ENCODE measurements at places on chromosomes 11 and 22. TPM values are rescaled to one million over a fixed set of nuclear protein-coding genes. Genes with fewer than 3 reads are reported as not detected.

Gene OR5A1
- not detected for total RNA-seq

Gene PRR14L
- total RNA-seq: 21.5 TPM

Gene APOA4
- total RNA-seq: not detected

Gene NAALADL1
- 6.4 TPM for total RNA-seq

Gene SELENOM
- total RNA-seq: 67.7 TPM

Gene GRAP2
- 2.8 TPM for total RNA-seq

Gene XKR3
- total RNA-seq: not detected

GRCh38 chr22:47038206-47038835 lies 275.9 kb downstream of the TBC1D22A start:
- no peak for DNase-seq

- DNase-seq: no peak
Observed at GRCh38 chr11:133104009-133104744, 428.1 kb downstream of the OPCML start.

DNA sequence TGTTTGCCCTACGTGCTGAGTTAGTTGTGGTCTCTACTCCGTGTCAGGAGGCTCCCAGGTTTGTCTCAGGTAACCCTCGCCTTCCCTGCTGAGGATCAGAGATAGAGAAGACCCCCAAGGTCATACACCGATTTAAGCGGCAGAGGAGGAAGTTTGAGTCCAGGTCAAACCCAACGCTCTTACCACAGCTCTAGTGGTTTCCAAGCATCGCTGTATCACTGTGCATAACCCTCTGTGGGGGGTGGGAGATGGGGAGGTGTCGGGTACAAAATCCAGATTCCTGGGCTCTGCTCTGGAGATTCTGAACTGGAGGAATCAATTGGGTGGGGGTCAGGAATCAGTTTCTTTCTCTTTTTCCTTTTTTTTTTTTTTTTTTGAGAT lies 627 bp downstream of the DNAJC4 start:
- DNase-seq: no peak

- DNase-seq: peak; percentile 58
Observed at GRCh38 chr11:7251836-7252682, at the start of gene SYT9. TSS of gene SYT9 (plus strand) at chr11:7251904. CDS start at chr11:7252187, 283 bp downstream.

DNA sequence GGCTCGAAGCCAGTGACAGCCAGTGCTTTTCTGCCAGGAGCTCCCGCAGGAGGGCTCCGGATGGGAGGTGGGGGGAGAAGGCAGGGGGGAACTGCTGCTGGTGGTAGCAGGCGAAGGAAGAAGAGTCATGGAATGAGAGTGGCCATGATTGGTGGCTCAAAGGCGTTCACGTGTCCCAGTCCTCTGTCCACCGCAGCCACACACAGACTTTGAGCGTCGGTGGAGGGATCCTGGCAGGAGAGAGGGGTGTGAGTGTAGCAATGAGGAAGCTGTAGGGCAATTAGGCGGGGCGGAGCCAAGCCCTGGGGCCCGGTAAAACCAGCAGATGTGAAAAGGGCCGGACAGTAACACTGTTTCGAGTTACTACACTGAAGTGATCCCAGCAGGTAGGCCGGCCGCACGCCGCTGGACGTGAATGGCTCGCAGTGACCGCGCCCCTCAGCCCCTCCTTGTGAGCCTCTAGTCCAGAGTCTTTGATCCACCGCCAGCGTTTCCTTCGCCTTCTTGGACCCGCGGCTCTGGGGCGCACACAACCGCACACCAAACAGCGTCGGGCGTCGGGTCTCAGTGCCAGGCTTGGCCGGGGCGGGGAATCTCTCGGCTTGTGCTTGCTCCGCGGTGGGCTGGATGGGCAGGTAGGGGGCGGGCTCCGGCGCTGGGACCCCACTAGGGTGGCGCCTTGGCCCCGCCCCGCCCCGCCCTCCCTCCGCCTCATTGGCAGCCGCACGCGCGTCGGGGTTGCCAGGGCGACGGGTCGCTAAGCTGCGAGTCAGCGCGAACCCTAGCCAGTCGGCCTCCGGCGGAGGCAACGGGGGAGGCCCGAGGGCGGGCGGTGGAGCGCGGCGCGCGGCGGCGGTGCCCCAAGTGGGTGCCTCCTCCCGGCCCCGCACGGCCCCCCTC lies at the start of gene LRRC10B:
Gene LRRC10B (plus strand): TSS at position 788 of the 900 bp plus-strand sequence. CDS start 250 bp downstream, outside the sequence.
- peak; percentile 61 for DNase-seq

DNA sequence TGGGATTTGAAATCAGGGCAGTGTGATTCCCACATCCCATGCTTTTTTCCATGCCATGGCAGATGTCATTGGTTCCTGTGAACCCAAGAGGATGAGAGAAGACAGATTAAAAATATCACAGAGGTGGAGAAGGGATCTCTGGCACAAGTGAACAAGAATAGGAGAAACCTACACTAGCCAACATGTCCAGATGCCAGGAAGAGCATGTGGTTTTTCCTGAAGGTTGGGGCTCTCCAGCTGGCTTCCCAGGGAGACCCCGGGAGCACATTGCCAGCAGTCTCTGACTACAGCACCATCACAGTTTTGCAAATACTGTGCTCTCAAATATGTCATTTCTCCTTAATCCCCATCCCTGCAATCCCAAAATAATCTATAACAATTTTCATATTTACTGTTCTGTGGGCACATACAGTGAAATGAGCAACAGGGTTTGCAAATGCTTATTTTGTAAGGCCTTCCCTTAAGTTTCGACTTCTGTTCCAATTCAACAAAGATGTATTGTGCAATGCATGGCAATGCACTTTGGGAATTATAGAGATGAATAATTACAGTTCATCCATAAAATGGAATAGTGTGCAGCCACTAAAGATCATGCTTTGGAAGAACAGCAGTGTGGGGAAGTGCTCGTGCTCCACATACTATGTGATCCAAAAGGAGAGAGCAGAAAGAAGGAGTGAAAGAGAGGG lies 4.8 kb downstream of the ANKK1 start:
- no peak for DNase-seq

DNA sequence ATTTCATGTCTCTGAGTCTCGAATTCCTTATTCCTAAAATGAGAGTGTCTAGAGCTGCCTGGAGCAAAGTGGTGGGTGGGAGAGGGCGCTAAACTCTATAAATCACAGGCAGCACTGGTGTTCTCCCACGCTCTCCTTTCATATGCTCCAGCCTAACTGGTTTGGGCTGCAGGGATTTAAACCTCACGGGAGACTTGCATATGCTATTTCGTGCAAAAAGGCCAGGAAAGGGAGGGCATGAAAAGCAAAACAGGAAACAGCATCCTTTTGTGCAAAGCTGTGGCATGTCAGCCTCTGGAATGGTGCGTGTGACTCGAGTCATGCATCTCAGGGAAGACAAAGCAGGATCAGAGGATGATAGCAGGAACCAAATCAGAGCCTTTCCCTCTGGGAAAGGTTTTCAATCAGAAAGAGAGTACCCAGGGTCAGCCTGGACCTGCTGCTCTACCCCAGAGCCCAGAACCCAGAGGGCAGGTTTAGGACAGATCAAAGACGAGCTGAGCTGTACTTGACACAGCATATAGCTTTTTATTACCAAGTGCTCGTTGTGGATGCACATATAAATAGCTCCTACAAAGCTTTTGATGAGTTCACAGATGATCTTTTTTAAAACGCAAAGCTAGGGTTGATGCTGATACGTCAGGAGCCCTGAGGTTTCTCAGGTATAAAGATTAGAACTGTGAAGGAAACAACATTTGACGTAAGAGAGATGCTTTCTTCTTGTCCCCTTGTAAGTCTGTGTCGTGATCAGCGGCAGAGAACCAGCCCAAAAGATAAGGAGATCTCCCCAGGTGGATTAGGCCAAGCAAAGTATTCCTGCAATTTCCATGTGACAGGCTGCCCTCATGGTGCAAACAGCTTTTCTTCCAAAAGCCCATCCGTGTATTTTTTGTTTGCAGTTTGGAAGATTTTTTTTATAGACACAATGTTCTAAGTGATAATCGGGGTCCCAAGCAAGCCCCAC lies 46.2 kb upstream of the YWHAH start:
- DNase-seq: no peak

DNA sequence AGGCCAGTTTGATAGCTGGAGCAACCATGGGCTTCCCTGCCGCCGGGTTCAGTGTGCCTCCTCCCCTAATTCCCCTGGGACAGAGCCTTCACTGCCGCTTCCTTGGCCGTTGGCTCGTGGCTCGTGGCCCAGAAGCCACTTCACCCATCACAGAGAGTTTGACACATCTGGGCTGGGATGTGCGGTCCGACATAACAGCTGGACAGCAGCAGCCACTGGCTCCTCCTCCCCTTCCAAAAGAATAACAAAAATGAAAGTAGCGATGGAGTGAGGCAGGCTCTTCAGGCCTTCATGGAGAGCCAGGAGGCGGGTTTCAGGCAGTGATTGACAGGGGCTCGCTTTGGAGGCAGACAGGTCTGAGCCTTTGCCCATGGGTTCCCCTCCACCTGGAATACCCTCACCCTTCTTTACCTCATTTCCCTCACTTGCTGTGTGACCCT lies 8.2 kb downstream of the CREB3L1 start:
- DNase-seq: peak; percentile 54

DNA sequence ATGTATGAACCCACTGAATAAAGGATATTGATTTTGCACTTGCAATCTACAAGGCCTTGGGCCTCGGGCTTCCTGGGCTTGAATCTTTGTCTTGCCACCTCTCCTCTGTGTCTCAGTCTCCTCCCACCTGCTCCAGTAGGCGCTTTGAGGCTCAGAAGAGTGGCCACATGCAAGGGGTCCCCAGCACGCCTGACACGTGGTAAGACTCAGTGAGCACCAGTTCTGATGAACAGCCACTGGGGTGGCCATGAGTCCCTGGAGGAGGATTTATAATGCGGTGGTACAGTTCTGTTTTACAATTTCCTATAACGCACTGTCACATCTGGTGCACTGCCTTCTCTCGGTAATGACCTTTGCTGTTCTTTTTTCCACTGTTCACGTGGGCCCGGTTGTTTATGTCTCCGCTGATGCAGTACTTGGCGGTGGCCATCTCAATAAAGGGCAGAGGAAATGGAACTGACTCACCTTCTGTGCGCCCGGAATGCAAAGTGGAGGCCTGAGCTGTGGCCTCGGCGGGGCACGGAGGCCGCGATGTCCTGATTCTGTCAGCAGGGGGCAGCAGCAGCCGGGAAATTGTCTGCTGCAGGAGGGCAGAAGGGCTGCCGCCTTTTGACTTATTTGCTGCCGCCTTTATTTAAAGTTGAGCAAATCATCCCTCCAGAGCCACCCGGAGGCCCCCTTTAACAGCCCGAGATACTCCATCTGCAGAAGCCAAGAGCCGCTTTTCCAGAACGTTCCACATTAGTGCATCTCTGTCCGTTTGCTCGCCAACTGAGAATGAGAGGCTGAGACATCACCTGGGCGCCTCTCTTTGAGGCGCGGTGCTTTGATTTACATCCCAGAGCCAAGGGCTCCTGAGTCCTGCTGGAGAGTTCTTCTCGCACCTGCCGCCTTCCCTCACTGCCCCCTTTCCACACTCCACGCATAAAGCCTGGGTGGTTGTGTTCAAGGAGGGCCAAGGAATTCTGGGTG lies 6.0 kb upstream of the IFT27 start:
- DNase-seq: peak; percentile 82

DNA sequence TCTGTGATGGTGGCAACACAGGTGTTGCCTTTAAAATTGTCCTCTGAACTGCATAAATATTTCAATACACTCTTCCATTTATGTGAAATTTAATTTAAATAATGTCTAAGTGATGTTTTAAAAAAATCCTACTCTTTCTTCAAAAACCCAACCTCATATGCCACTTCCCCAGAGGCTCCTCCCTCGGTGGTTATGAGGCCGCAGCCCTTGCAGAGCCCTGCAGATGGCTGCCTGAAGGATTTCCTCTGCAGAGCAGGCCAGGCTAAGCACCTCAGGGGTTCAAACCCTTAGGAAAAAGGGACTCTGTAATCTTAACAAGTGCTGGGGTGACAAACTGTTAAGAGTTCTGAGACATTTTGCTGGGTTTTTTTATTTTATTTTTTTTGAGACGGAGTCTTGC lies 25.2 kb downstream of the MORC2 start:
- DNase-seq: no peak

DNA sequence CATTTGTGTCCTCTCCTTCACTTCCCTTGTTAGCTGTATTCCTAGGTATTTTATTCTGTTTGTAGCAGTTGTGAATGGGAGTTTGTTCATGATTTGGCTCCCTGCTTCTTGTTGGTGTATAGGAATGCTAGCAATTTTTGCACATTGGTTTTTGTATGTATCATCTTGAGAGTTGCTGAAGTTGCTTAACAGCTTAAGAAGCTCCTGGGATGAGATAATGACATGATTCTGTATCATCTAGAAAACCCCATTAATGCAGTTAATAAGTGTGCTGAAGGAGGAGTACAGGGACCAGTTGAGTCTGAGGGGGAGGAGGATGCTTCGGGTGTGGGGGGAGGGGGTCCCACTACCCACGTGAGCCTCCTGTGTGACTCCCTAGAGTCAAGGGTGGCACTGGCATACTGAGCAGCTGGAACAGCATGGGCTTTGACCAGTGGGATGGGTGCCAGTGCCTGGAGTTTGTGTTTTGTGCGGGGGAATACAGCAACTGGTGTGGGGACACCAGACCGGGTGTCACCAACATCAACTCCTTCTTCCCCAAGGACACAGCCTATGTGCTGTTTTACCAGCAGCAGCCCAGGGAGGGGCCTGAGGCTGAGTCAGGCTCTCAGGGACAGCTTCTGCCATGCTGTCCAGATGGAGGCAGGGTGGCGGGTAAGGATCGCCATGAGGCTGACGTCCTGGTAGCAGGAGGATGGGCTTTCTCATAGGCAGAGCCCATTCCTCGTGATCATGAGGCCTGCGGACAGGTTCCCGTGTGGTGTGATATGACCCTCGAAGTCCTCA lies 24.1 kb downstream of the USP35 start:
- DNase-seq: no peak

GRCh38 chr11:95104856-95105255 lies 15.2 kb downstream of the ENDOD1 start:
- DNase-seq: peak; percentile 59

- DNase-seq: no peak
Observed at GRCh38 chr22:36544107-36544620, 15.2 kb upstream of the EIF3D start.

DNA sequence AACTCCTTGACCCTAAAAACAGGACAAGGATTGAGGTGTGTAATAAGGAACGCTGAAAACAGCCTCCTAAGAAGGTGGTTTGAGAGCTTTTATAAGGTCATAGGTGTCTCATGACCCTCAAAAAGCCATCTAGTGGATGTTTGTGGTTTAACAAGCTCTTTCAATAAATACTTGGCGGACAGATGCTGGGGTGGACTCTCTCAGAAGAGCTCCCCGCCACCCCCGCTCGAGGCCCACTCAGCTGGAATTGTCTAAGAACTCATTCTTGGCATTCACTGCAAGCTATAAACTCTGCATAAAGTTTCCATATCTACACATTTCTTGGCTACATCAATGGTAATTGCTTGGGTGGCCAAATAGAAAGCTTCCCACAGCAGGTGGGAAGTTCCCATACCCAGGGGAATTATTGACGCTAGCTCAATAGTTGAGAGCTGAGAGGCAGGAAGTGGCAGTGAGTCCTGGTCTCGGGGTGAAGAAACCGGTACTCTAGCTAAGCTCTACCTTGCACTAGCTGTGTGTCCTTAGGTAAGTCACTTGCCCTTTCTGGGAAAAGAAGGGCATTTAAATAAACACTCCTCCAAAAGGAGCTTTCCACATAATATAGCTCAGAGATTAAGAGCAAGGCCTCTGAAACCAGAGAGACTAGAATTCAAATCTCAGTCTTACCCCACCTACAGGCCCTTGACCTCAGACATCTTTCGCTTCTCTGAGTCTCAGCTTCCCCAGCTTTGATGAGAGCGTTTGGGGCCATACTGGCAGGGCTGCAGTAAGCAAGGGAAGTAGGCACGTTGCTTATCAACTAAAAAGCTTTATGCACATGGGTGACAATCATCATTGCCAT lies 6.4 kb downstream of the MS4A15 start:
- DNase-seq: peak; percentile 78

GRCh38 chr11:106101819-106102218 lies 24.4 kb downstream of the AASDHPPT start:
- DNase-seq: no peak

- DNase-seq: peak; percentile 72
Observed at GRCh38 chr11:35487532-35488078, 37.8 kb downstream of the PAMR1 start.
